ENCODE measurements at places on chromosomes 12 and 14. TPM values are rescaled to one million over a fixed set of nuclear protein-coding genes. Genes with fewer than 3 reads are reported as not detected.

GRCh38 chr12:56129206-56129941, 1.3 kb downstream of the ESYT1 start:
- DNase-seq: peak; percentile 92

The B4GALNT1 gene
- total RNA-seq: 6.5 TPM

DNA sequence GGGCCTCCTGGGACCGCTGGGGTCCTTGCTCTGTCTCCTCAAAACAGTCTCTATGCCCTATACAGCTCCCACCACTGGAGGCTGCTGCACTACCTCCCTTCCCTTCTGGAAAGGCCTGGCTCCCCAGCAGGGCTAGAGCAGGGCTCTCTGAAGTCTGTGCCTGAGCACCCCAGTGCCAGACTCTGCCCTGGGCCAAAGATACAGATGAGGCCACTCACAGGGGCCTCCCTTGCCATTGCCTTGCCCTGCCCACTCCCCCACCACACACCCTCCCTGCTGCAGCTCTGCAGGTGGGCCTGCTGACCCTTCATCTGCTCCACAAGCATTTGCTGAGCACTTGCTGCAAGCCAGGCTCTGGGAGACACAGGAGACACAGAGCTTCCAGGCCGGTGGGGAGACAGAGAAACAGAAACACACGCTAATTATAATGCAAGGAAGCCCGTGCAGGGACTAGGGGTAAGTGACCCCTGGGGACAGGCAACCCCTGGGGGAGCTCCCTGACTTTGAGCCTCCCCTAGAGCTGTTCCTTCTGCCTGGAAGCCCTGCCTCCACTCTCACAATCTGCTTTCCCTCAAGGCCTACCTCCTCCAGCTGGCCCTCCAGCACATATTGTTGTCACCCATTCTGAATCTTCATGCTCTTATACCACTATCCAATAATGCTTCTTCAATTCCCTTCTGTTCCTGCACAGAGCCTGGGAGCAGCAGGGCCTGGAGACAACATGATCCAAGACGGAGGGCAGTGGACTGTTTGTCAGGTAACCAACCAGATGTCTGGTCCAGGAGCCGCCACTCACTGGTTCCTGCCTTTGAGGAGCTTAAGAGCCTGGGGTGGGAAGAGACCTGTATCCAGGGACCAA, 32.6 kb upstream of the PNMA1 start:
- peak; percentile 41 for DNase-seq

The KRT82 gene
- not detected for total RNA-seq

- no peak for DNase-seq
These were observed 310.1 kb upstream of the RGS6 start for GRCh38 chr14:71621980-71622605.

The TAC3 gene
- total RNA-seq: not detected

The VRTN gene
- total RNA-seq: not detected

The LBHD2 gene
- total RNA-seq: not detected

GRCh38 chr14:100698066-100698465, 28.6 kb upstream of the DLK1 start:
- DNase-seq: no peak

DNA sequence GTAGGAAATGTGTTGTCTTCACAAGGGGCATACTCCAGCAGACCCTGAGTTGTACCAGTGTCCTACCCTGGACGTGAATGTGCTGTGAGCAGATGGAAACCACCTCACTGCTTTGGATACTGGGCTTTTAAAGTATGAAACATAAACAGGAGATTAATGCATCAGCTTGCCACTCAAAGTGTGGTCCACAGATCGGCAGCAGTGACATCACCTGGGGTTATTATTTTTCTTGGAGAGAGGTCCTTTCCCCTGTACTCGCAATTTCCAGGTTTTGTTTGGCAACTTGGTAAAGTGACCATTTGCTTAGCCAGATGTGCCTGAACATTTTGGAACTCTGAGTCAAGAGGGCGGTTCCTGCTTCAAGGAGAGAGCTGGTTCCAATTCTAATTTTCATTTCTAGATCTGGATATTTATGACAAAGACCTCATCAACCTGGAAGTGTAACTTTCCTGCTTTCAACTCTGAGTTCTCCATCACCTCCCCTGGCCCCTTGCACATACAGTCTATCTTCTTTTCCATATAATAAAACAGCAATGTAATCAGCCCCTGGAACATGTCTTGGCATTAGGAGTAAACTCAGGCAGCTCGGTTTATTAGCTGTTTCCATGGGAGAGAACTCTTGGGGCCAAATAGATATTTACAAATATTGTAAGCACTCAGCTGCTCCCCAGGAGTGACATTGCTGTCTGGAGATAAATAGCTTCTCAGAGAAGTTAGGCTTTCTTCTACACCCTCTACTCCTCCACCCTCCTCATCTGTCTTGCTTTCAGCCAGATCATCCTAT, 237.0 kb upstream of the TBX3 start:
- DNase-seq: no peak

The TAMALIN gene
- total RNA-seq: 129 TPM

GRCh38 chr12:6574576-6575295, 6.6 kb upstream of the NOP2 start:
- no peak for DNase-seq

DNA sequence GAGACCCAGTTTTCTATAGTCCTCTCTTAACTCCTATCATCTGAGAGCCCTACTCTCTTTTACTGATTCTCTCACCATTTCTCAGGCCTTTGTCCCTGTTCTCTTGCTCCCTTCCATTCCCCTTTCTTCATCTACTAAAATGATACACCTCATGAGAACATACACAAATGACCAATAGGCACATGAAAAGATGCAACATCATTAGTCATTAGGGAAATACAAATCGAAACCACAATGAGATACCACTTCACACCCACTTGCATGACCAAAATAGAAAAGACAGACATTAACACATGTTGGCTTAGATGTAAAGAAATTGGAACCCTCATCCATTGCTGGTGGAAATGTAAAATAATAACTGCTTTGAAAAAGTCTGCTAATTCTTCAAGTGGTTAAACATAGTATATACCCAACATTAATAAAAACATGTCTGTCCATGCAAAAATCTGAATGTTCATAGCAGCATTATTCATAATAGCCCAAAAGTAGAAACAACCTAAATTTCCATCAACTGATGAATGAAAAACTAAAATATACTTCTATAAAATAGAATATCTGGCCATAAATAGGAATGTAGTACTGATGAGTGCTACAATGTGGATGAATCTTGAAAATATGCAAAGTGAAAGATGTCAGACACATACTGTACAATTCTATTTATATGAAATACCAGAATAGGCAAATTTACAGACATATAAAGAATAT, 66.0 kb downstream of the DENND5B start:
- no peak for DNase-seq

DNA sequence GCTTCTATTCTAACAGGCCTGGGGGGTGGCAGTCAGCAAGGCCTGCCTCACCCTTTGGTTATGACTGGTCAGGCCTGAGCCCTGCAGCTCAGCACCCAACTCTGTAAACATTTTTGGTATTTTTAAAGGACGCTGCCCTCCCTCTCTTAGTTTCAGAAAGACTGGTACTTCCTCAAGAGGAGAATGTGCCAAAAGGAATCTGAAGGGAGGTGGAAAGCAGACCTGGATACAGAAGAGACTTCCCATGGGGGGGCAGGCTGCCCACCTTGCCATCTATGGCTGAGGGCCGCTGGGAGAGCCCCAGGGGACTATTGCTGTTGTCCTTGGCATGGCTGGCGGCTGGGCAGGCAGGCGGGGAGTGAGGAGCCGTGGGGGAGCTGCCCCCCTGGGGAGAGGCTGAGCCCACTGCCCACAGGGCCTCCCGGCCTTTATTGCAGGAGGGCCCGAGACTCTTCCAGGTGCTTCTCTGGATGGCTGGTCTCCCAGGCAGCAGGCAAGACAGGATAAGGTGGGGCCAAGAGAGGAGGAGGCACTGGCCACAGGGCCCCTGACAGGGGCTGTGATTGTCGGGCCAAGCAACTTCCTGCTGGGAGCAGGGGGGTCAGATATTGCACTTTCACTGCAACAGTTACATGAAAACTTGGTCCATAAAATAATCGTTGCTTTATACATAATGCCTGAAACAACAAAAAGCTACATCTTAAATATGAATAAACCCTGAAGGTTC, 3.5 kb downstream of the ARL6IP4 start:
- no peak for DNase-seq

The LLPH gene
- 16.1 TPM for total RNA-seq

DNA sequence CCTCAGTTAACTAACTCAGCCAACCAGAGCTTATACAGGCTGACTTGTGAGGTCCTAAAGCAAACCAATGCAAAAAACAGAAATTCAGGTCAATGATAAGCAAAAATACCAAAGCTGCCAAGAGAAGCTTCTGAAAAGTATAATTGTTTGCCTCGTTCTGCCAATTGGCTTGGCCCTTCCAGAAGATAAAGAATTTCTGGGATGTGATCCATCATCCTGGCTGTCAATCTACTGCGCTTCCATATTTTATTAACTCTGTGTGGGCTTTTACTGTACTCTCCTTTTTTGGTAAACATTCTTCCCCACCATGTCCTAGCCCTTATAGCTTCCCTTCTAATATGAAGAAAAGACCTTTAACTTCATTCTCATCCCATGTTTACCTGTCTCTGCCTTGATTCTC, 387.9 kb downstream of the TMEM117 start:
- no peak for DNase-seq
